Cardiac muscle cell (in vitro differentiated cells and primary cell): ENCODE measurements at places on chromosomes 7 and 10.
A peak's percentile ranks its signal among the peaks of the same experiment; 100 is the strongest.

DNA sequence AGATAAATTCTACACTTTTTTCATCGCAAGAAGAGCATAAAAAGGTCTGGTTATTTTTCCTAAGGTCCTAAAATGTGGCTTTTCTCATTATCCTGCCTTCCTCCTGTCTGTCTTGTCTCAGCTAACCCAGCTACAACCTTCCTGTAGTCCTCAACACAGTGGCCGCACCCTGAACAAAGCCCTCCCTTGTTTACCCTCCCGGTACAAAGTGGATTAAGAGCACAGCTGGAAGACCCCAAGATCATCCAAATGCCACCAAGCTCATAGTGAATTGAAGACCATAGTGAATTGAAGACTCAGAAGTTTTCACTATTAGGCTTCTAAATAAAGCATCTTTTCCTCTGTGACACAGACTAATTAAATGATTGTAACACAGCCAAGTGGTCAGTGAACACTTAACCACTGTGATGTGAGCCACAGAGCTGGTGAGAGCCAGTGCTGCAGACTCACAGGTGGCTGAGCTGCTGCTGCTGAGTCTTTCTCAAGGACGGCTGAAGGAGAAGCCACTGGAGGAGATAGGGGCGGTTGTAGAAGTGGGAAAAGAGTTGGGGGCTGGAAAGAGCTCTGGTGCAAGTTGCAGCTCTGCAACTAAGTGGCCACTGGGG lies 123.6 kb downstream of the ATXN7L1 start:
- DNase-seq = peak; percentile 20

- no peak for DNase-seq
Measured at GRCh38 chr10:45383682-45384330, 9.8 kb downstream of the ALOX5 start.

DNA sequence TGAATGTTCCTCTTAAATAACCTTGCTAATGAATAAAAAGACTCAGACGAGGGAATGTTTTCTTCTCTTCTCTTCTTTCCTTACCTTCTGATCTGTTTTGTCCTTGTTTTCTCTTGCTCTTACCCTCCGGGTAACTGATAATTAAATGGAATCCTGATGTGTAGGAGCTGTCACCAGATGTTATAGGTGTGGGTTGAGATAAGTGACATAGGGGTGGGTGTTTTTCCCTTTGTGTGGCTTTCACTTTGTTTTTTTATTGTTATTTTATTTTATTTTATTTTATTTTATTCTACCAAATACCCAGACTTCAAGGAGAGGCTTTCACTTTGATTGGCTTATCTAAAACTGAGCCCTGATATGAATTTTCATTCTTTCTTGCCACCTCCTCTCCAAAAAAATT lies 25.5 kb downstream of the ANLN start:
- no peak for DNase-seq

DNA sequence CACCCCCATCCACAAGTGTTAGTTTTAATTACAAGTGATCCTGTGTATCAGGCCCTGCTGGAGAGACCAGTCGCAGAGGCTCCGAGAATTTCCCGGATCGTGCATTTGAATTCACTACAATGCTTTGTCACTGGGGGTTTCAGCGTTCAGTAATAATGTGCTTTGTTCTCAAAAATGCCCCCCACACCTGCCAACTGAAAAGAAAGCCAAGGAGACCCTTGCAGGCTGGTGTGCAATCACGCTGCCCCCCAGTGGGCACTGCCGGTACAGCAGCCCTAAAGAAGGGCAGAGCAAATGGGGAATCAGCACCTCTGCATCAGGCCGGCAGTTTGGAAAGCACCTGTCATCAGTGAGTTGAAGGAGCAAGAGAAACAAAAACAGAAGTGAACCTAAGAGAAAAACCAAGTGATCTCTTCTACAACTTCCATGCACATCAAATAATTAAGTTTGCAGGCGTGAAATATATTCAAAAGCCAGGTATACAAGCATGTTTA lies 177.6 kb downstream of the PARD3 start:
- DNase-seq = peak; percentile 62

DNA sequence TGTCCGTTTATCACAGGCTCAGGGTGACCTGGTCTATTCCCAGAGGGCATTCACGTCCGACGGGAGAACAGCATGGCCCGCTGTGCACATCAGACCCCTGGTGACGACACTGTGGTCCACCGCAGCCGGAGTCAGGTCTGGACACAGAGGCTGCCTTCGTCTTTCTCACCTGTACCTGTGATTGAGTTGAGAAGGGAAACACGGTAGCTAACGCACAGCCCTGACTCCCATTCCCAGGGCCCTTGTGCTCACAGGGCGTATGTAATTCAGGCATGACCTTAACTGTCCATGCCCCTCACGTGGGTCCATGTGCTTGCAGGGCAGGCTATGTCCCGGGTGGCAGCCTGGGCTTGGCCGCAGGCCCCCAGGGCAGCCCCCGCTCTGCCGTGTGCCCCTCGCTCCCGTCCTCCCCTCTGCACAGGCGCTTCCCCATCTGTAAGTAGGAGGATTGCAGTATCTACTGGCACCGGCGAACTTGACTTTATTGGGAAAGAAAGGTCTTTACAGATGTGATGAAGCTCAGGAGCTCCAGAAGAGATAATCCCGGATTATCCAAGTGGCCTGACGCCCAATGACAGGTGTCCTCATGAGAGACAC lies 221.3 kb upstream of the TCERG1L start:
- DNase-seq = no peak

DNA sequence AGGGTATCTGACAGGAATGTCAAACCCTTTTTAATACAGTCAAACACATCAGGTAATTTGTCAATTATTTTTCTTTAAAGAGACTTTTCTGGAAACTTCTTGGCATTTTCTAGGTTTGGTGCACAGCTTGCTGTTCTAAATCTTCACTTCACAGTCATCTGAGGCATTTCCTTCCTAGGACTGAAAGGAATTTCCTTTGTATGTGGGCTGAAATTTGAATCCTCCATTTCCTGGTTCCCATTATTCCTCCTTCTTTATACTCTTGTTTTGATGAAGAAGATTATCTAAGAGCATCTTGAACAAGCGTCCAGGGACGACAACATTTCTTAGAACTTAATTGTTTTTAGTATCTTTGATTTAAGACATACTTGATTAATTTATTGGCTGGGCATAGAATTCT lies 24.9 kb downstream of the CALD1 start:
- no peak for DNase-seq

GRCh38 chr7:90958647-90959046 lies 305.6 kb upstream of the FZD1 start:
- DNase-seq = peak; percentile 90

- DNase-seq = no peak
Measured at GRCh38 chr7:154748089-154748786, 254.7 kb downstream of the PAXIP1 start.

- no peak for DNase-seq
Measured at GRCh38 chr7:36884351-36884750, 160.1 kb upstream of the AOAH start.

GRCh38 chr7:75727881-75728593 lies 10.7 kb downstream of the HIP1 start:
- no peak for DNase-seq

DNA sequence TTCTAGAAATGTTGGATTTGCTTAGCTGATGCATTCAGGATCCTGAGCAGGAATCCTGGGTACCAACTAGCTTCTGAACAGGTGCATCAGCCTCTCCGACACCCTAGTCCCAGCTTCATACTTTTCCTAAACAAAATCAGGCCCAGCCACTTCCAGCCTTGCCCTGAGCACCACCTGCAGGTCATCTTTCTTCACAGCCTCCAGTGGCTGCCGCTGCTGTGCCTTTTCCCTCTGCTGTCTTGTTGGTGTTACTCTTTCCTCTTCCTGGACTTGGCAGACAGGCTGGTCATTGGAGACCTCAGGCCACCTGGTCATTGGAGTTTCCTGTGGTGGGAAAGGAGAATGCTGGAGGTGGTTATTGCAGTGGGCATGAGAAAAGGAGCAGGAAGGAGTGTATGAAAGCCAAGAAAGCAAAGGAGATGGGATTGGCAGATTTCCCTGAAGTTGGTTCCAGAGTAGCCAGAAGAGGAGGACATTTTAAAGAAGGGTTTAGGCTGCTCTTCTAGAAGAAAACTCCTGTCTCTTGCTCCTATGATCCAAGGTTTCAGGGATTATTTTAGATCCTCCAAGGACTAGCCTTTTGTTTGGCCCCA lies 48.2 kb upstream of the NFKB2 start:
- peak; percentile 80 for DNase-seq

- no peak for DNase-seq
Measured at GRCh38 chr7:1158203-1159126, 1.5 kb downstream of the ZFAND2A start.

DNA sequence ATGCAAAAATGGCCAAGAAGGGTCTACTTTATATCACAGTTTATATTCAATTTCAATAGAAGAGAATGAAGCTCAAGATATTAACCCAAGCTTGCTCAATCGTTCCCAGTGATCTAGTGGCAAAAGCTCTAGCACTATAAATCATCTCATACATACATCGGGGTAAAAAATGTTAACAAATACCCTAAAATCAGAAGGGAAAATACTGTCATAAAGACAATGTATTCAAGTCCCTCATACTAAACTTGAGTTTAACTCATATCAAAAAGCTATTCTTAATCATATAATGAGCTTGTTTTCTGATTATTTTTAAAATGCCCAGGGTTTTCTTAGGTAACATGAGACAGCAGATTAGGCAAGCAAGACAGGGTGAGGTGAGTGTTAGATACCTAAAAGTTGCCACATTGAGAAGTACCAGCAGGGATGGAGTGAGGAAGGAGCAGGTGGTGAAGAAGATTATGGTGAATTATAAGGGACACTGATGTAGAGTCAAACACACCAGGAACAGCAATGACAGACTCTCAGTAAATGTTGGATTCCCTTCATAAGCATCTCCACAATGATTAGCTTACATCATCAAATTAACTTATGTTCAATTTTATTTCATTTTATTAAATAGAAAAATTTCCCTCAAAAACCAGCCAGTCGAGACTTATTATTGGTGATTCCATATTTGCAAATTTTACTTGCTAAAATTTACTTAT lies 46.2 kb downstream of the ELAPOR2 start:
- DNase-seq = no peak

DNA sequence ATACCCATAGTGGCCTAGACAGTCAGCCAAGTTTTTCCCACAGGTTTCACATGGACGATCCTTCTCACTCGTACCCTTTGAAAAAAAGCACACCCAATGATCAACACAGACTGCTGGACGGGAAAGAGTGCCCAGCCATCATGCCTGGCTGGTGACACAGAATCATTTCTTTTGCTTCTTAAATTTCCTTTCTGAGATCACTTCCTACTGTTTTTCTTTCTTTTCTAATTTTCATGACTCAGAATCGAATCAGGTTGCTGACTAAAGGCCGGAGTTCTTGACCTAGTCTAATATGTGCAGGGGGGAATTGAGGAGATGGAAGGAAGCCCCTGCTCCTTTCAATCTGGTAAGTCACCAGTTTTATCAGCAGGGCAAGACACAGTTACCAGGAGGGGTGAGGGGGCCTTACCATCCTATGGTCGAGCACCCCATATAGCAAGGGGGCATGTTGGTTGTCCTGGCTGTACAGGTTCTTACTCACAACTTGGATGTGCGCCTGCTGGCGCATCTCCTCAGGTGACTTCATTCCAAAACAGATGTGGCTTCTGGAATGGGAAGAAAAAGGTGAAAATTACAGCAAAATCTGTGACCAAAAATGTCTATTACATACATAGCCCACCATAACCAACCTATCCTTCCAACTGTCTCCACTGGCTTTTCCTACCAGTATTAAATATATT lies 3.5 kb downstream of the POLR3A start:
- no peak for DNase-seq

DNA sequence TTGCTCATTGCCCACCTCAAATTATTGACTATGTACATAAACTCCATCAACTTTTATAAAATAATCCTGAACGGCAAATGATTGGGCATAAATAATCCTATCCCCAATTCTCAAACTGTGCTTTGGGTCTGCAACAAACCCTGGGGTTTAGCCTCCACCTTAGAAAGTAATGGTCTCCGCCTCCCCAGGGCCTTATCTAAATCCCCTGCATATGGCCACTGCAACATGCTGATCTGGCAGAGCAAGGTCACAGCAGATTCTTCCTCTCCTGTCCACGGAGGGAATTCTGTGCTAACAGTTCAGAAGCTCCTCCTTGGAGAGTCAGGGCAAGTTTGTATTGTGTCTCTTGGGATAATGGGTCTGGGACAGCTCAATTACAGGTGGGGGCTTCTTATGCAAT lies 18.4 kb downstream of the FXYD4 start:
- no peak for DNase-seq

DNA sequence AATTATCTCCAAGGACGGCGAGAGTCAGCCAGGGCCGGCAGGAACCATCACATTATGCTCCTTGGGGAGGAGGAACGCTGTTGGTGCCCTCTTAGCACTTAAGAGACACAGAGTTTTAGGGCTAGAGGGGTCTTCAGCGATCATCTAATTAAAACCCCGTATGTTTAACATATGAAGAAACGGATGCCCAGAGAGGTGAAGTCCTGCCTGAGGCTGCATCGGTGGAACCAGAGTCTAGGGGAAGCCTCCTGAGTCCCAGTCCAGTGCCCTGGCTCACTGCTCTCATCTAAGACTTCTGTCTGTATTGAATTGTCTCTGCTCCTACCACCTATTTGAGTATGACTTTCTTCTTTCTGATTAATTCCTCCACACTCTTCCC lies 688 bp upstream of the ABCB4 start:
- no peak for DNase-seq

DNA sequence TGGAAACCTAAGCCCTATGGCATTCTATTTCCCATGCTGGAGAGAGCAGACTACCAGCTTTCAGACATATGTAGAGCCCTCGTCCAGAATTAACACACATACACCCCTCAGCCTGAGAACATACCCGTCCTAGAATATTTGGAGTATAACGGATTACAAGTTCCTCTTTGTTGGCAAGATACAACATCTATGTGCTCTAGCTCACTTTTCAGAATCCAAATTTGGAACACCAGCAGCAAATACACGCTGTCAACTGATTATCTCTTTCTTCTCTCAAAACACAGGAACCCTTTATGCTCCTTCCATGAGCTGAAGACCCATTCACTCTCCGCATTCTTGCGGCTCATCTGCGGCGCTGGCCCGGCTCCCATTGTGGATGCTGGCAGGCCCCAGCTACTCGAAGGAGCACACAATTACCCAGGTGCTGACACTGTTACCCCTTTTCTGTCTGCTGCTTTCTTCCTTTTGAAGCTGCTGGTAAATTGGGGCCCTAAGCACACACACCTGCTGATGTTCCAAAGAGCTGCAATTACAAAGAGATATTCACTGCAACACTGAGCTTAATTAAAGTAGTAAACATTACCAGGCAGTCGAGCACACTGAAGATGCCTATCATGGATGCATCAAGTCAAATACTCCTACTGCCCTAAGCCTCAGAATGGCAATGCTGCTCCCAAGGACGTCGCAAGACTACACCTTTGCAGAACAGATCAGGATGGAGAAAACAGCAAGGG lies 70.0 kb downstream of the VOPP1 start:
- no peak for DNase-seq

DNA sequence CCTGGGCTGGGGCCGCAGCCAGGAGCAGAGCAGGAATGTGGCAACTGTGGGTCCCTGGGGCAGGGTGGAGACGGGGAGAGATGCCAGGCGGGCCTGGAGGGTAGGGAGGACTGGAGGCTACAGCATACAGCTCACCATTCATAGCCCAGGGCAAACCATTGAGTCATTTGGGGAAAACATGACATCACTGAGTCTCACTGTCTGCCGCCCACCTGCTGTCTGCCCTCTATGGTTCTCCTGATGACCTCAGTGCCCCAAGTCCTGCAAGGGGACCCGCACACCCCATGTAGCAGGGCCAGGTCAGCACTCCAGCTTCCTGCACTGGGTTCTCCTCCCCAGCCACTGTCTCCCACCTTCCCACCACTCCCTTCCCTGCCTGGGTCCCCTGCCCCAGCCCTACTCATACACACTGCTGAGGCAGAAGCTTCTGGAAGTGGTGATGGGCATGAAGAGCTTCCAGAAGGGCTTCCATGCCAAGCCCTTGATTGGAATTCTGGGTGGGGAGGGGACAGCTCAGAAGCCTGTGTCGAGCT lies 10.4 kb downstream of the CHST3 start:
- no peak for DNase-seq
